ENCODE measurements at places on chromosomes 7 and 10.
A peak's percentile ranks its signal among the peaks of the same experiment; 100 is the strongest.

- DNase-seq, result no peak
Observed at GRCh38 chr10:86815035-86815617, 58.7 kb downstream of the BMPR1A start.

DNA sequence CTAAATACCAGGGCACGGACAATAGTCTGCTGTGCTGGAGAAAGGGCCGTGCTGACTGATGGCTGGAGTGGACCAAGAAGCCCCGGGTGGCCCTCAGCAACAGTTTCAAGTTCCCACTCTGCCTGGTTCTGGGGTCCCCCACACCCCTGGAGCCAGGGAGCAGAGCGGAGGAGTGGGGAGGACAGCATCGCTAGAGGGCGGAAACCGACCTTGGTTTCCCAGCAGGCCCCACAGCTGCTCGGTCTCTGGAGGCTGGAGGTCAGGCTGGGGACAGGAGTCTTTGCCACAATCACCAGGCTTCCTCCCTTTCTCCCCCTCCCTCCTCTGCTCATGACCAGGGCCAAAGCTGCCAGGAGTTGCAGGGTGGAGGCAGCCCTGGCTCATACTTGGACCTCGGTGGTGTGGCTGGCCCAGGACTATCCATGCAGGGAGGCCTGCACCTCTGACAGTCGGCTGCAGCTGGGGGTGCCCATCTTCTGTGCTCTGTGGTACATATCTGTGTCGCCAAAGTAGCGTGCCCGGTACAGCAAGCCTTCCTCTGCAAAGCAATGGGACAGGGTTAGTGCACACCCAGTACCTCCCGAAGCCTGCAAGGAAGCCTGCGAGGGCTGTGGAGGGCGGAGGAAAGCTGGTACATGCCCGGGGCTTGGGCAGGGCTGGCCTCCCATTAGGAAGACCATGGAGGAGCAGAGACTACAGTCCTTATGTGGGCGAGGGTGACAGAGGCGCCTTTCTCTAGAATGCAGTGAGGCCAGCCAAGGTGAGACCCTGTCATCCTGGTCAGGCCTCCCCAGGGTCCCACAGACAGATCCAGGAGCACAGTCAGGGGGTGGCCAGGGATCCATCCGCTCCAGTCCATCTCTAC is 19.1 kb downstream of the DNAJB12 start:
- peak; percentile 20 for DNase-seq

DNA sequence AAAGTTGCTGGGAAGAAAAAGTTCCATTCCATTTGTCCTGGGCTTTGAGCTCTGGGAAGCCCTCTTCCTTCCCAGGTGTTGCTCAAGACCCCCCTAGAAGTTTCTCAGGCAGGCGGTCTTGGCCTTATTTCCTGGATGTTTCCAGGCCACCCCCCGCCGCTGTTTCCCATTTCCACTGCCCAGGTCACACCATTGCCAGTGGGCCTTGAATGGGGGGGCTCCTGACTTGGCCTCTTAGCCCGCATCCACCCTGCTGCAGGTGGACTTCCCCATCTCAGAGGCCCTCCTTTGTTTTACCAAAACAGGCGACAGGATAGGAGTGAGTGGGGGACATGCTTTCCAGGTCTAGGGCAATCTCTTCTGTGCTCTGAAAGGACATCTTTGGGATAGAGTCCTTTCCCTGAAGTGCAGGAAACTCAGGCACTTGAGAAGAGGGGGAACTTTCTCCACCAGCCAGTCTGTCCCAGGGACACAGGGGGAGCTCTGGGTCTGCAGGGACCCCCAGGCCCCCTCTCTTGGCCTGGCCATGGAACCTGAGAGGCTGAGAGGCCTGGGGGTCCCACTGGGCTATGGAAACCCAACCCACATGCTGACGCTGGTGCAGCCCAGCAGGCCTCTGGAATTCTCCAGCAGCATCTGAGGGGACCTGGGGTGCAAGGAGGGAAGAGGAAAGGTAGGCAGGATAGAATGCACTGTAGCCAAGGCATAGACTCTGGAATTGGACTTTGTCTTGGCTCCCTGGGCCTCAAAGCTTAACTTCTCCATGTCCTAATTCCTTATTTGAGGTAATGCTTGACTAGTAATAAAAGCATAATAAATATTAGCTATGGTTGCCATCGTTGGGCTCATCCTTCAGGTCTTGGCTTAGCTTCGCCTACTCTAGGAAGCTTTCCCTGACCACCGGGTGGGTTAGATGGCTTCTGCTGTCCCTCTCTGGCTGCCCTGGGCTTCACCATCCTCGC is 17.6 kb downstream of the NEURL1 start:
- no peak for DNase-seq

GRCh38 chr10:50395271-50395670 is 144.0 kb upstream of the ASAH2 start:
- no peak for DNase-seq

DNA sequence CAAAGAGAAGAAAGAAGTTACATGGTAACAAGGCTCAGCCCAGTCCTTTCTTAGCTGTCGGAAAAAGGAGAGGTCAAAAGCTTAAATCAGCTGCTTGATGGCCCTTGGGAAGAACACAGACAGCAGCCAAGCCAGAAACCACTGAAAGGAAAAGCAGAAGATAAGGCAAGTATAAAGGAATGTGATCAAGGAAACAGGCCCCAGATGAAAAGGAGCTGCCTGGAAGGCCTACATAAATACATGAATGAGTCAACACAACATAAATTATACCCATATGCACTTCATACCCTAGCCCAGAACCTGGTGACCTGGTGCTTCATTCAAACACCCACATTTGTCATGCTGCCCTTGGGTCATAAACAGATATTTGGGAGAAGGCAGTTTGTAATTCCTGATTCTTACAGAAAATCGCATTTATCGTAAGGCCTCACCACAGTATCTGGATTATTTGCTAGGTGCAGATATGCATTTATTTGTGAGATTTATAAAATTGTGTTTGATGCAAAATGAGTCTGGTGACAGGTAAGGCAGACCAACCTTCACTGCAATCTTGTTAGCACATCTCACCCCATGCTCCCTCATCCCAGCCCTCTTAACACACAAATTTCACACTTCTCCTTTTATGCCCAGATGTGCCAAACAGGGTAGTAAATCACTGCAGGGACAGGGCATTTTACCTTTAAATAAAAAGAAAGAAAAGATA is 94.9 kb upstream of the KCNIP2 start:
- no peak for DNase-seq

DNA sequence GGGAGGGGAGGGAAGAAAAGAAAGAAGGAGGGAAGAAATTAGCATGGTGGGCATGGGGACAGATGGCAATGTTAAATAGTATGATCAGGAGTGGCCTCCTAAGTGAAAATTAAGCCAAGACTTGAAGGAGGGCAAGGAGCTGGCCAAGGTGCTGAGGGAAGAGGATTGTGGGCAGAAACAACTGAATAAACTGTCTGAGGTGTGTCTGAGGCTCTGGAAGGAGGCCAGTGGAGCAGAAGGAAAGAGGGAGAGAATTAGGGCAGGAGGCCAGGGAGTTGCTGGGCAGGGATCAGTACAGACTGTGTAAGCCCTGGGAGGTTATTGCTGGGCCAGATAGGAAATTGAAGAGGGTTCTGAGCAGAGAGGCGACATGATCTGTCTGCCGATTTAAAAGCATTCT is 40.6 kb upstream of the VKORC1L1 start:
- DNase-seq, result no peak

GRCh38 chr10:1425879-1426278 is 311.4 kb downstream of the ADARB2 start:
- peak; percentile 8 for DNase-seq
